HCEC 1CT (cell line): ENCODE measurements at places on chromosomes 5 and 9.

DNA sequence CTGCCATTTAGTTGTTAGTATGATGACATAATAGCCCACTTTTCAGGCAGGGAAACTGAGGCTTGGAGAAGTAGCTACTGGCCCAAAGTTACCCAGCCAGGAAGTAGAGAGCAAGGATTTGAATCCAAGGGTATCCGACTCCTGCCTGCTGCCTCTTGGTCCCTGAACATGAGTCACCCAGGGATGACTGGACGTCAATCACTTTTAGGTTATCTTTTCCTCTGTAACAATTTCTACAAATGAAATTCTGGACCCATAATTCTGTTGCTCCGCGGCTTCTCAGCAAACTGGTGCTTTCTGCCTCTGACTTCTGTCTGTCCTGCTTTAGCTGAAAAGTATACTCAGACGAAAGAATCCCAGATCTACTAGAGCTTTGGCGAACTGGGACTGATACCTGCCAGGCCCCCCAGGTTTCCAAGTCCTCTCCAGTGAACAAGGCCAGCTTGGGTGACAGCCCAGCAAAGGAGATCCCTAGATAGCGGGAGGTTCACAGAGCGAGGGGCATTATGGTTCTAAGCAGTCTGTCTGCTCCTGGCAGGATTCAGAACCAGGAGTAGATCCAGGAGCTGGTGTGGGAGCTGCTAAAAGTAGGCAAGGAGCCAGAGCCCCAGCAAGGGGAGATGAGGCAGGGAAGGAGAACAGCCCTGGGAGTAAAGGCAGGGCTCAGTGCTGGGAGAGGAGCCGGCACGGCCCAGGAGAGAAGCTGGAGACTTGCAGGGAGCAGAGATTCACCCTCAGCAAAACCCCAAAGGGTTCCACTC is 20.6 kb downstream of the OLFML2A start:
- DNase-seq, result no peak

GRCh38 chr9:20854444-20854843 is 170.4 kb downstream of the FOCAD start:
- peak; percentile 72 for DNase-seq

DNA sequence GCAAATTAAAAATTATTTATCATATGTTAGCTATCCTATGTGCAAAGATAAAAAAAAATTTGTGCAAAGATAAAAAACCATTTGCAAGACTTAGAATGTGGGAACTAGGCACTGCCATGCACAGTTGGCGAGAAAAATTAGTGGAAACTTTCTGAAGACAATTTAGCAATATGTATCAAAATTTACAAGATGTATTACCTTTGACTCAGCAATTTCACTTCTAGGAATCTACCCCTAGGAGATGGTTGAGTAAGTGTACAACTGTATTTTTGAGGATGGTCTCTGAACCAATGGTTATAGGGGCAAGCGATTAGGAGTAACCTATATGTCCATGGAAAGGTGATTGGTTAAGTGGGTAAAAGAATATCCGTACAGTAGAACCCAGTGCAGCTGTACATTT is 88.9 kb downstream of the FGF1 start:
- DNase-seq, result no peak

DNA sequence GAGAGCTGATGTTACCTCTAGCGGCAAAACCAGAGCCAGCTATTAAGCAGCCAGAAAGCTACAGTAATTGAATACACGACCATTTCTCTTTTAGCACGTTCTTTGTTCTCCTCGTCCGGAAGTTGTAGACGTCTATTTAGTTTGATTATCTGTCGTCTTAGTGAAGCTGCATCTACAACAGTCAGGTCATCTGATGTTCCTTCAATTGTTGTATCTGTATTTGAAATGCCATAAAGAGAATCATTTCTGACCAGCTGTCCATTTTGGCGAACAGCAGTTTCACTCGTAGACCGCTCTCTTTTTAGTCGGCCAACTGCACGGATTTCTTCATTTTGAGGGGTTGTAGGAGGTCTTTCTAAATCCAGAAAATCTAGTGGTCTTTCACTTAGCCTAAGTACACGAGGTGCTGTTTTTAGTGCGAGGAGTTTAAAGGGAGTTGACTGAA is 12.6 kb downstream of the PDE6A start:
- no peak for DNase-seq

GRCh38 chr5:110099572-110099971 is 409.8 kb downstream of the MAN2A1 start:
- DNase-seq, result no peak

DNA sequence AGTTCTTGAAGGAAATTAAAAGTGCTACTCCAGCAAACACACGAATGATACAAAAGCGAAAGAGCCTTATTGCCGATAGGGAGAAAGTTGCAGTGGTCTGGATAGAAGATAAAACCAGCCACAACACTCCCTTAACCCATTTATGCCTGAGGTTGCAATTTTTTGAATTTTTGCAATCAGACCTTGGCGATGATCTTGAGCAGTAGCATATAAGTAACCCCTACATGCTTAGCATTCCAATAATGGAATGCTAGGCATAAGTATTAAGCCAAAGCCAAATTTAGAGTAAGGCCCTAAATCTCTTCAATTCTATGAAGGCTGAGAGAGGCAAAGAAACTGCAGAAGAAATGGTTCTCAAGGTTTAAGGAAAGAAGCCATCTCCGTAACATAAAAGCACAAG is 153.5 kb downstream of the SLC28A3 start:
- no peak for DNase-seq

DNA sequence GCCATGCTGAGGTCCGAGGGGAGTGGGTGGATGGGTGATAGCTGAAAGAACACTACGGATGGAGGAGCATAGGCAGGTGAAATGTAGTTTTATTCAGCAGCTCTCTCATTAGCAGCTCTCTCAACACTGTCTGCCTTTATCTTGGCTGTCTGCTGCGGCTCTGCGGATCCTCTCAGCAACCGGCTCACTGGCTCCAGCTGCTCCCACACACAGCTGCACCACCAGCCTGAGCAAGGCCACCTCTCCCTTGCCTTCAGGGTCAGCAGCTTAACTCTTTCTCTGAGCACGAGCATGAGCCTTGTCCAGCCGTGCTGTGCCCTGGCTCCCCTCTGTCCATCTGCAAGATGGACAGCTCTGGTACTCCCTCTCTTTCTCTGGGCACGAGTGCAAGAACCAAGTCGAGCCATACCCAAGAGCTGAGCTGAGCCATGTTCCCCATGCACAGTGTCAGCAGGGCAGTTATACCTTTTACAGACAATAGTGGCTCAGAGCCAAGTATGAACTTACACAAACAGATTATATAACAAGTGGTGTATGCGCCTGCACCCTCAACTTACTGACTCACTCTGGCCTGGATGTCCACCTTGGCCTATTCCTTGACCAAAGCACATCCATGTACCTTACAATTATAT is 108.5 kb downstream of the MACIR start:
- DNase-seq, result no peak

GRCh38 chr5:39013938-39014337 is 60.3 kb downstream of the RICTOR start:
- DNase-seq, result peak; percentile 78
